ENCODE measurements at places on chromosomes 7 and 10.

DNA sequence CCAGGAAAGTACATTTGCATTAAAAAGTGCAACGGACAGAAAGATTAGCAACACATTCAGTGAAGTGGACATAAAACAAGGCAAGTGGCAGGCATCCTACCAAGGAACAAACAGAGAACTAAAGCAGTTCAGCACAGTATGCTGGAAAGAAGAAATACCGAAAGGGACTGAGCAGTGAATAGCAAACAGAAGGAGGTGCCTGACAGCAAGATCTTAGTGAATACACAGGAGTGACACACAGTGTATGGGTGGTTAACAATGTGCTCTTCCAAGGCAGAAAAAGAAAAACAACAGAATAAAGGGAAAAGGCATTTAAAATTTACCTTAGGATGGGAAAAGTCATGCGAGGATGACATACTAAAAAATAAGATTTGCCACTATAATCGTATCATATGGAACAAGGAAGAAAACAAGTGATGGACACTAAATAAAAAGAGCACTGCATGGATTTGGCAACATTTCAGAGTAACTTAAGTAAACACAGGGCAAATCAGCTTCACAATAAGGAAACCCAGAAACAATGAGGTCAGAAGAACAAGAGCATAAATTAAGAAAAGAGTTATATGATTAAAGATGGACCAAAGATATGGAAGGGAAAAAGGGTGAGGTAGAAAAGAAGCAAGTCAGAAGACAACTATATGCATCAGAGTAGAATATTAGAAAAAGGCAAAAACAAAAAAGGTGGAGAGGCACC, 29.5 kb downstream of the MEST start:
- DNase-seq: no peak

DNA sequence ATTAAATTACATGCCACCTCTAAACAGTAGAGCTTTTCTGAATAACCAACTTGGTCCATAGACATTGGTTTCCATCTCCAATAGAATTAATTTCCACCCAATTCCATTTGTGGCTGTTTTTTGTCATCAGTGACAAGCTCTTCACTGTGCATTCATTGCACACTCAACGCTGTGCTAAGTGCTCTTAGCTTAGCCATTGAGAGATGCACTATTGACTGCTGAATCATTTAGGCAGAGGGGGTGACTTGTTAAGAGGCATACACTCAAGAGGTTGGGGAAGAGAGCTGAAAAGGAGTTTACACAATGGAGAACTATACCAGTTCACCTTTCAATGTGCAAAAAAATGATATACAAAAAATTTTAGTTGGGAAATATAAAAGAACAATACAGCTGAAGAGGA, 31.9 kb upstream of the CBLL1 start:
- no peak for DNase-seq

- DNase-seq: peak; percentile 52
These were observed 210.9 kb downstream of the DGKB start for GRCh38 chr7:14691597-14692203.

GRCh38 chr7:36348771-36349170, 40.9 kb upstream of the ANLN start:
- no peak for DNase-seq

DNA sequence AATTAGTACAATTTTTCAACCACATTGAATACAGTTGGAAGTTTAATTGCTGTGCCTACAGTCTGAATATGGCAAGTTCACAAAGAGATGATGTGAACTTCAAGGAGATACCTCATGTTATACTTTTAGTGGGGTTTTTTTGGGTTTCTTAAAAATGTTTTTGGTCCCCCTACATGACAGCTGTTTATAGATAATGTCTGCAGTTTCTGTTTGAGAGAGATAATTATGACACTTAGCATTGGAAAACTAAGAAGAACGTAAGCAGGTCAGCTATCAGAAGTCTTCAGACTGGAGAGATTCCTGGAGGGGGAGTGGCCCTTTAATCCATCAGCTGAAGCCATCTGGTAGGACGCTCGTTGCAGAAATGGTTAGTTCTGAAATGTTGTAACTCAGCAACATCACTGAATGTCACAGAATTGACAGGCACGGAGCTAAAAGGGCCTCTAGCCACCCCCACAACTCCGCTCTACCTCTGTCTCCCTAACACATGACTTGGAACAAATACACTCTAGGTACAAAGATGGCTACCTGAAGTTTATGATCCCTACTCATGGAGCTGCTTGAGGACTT, 29.0 kb downstream of the TIMM23 start:
- no peak for DNase-seq

DNA sequence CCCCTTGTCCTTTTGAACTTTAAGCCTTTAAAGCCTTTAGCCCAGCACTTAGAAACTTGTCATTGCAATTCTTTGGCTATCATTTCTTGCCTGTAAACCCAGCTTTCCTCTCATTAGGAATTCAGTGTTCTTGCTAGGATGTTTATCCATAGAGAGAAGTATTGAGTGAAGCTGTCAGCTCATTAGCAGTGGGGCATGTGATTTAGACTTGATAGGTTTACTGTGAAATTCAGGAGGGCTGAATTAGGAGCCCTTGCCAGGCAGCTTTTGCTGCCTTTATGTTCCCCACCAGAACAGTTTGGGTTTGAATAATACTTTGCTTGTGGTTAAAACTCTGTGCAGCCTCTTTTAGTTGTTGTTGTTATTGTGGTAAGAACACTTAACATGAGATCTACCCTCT, 39.5 kb downstream of the LHFPL3 start:
- DNase-seq: no peak

DNA sequence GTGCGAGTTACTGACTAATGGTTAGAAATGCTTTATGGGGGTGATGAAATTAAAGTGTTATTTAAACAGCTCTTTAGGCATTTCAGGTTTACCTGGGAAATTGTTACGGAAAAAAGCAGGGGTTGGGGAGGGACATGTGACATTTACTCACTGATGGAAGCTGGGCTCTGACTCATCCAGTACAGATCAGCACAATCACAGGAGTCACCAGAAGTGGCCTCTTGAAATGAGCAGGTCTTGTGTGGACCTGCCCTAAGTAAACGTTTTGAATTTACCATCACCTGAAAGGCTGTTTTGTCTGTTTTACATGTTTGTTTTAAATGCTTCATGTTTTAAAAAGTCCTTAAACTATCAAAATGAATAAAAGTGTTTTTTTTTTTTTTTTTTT, 2.3 kb downstream of the GLRX3 start:
- DNase-seq: peak; percentile 12

DNA sequence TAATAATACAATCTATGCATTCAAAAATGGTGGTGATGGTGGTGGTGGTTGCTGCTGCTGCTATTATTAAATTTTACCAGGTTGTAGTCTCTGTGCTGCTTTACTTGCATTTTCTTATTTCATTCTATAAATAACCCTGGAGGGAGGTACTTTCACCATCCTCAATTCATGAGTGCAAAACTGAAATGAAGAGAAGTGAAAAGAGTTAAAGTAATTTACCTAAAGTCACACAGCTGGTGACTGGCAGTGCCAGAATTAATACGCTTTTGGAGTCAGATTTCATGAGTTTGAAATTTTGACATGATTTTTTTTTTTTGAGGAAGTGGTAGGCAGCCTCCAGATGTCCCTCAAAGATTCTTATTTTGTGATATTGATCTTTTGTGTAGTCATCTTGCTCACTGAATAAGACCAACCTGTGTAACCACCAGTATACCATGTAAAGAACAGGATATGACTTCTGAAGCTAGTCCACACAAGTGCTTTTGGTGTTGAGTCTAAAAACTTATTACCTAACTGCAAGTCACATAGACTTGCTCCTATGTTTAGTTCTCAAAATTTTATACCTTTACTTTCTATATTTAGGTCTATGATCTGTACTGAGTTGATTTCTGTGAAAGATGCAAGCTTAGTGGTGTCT, 218.8 kb downstream of the ZWINT start:
- no peak for DNase-seq

- DNase-seq: no peak
These were observed 281.7 kb downstream of the SORCS3 start for GRCh38 chr10:104922810-104923209.

DNA sequence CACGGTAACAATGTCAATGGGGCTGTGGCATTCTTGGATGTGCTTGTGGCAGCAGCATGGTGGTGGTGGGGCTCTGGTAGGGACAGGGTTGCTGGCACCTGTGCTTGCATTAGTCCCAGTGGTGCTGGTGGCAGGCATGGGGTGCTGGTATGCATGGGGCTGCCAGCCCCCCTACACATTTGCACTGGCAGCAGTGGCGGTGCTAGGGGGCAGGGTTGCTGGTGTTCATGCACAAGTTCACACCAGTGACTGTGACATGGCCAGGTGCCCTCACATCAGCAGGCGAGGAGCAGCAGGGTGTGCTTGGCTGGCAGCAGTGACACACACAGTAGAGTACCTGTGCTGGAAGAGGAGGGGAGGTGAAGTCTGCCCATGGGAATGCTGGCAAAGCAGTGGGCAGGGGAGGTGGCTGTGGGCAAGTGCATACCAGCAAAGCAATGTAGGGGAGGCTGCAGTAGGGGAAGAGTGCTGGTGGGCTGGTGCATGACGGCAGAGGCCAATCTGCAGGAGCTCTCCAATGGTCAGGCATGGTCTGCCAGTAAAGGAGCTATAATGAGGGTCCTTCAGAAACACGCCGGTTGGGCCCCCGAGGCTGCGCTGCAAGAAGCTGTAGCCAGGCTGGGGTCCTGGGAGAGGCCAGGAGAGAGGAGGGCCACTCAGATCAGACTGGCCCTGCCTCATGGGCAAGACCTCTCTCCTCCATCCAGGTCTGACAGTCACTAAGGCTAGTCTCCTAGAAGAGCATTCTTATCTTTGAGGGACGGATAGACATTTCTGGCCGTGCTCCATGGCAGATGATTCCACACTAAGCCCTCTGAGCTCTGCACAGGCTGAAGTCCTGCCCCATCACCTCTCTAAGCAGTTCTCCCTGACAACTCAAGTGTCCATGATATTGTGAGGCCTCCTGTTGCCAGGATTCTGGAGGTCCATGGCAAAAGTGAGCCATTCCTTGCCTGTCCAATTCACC, 406.4 kb downstream of the SEMA3D start:
- DNase-seq: no peak

DNA sequence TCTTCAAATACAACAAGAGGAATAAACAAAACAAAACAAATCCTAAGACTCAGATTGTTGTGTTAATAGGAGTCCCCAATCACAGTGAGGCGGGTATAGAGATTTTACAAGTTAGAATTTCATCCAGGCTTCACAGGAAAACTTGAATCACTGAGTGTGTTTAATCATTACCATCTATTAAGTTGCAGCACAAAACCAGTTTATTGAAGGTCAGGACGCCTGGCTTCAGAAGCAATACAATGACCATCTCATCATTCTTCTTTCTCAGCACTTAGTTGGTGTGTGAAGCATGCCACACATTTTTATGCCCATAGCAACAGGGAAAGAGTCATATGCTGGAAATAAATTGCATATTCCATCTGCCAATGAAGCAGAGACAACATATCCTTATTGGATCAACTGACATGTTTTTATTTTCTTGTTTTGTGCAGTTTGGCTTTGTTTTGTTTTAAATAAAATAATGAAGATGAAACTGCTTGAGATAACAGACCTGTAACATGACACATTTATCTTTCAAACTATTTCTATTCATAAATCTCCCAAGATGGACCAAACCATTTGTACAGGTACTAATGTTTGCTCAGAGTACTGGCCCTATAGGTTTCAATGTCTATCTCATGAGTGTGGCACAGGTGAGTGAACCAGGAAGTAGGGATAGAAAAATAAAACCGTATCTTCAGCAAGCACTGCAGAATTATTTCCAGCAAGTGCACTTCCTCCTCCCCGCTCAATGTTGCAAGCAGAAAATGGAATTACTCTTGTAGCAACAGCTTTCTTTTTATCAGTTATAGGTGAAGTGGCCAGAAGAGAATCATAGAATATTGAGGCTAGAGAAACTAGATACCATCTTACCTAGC, 40.4 kb downstream of the TAC1 start:
- no peak for DNase-seq

Data from CD4-positive, alpha-beta T cell treated with Interleukin-2 at 100 ng/mL for 4 hours (primary cell).